ENCODE measurements at places on chromosomes 7 and 10.

- no peak for DNase-seq
- H3K4me3 ChIP-seq = no peak overlapping the region
- H3K27me3 ChIP-seq = no peaks in the 10 kb centered on the region
- no peaks in the 10 kb centered on the region for H3K36me3 ChIP-seq
- no peak overlapping the region for H3K27ac ChIP-seq
Measured at GRCh38 chr10:62025901-62026879, 124.7 kb downstream of the ARID5B start.

- peaks cover 5% of the 10 kb centered on the region for H3K4me1 ChIP-seq
- H3K4me3 ChIP-seq = no peak overlapping the region
- no peaks in the 10 kb centered on the region for H3K36me3 ChIP-seq
- no peak for DNase-seq
Measured at GRCh38 chr7:29975561-29975960, 14.0 kb downstream of the SCRN1 start.

GRCh38 chr7:50818324-50818723 is 35.6 kb upstream of the GRB10 start:
- DNase-seq = no peak
- H3K27me3 ChIP-seq = no peaks in the 10 kb centered on the region
- no peak overlapping the region for H3K27ac ChIP-seq
- H3K4me3 ChIP-seq = no peak overlapping the region
- H3K4me1 ChIP-seq = peaks cover 5% of the 10 kb centered on the region

- H3K4me1 ChIP-seq = no peaks in the 10 kb centered on the region
- no peaks in the 10 kb centered on the region for H3K36me3 ChIP-seq
- no peaks in the 10 kb centered on the region for H3K27me3 ChIP-seq
- DNase-seq = no peak
Measured at GRCh38 chr10:60388709-60389301, 870 bp downstream of the ANK3 start.

GRCh38 chr7:41809940-41810576 is 107.2 kb upstream of the INHBA start:
- H3K27me3 ChIP-seq = no peaks in the 10 kb centered on the region
- no peaks in the 10 kb centered on the region for H3K36me3 ChIP-seq
- H3K4me3 ChIP-seq = no peak overlapping the region
- no peaks in the 10 kb centered on the region for H3K4me1 ChIP-seq
- no peak for DNase-seq
- no peak overlapping the region for H3K27ac ChIP-seq

- no peak for DNase-seq
- H3K4me3 ChIP-seq = no peak overlapping the region
- H3K4me1 ChIP-seq = no peaks in the 10 kb centered on the region
Measured at GRCh38 chr7:112945046-112945445, 141.6 kb downstream of the GPR85 start.

DNA sequence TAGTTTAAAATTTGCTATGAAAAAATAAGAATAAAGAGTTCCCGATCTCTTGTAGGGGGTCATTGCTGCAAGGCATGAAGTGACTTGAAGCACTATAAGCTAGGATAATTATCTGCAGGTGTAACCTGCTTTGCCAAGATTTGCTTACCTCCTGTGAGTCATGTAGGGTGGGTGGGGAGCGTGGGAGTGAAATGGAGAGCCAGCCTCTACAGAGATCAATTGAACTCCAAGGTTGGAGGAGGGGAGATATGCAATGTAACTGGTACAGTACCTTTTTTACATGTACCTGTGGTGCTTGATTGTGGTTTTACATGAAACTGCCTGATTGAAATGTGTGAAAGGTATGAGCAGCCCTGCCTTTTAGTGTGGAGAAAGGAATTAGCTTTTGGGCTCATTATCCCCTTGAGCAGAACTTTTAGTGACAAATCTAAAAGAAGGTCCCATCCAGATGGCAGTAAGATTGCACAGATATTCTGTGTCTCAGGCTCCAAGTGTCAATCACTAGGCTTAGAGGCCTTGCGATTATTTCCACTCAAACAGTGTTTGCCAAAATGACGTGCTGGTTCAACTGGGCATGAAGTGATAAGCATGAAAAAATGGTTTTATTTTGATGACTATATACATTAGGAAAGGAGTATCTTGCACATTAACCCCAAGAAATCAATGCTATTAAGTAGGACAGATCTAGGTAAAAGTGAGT is 138.6 kb upstream of the GRB10 start:
- H3K27me3 ChIP-seq = no peaks in the 10 kb centered on the region
- H3K36me3 ChIP-seq = no peaks in the 10 kb centered on the region
- no peak for DNase-seq
- H3K27ac ChIP-seq = no peak overlapping the region
- H3K4me3 ChIP-seq = no peak overlapping the region

GRCh38 chr7:151304856-151305255 is 36.8 kb upstream of the NUB1 start:
- no peaks in the 10 kb centered on the region for H3K4me1 ChIP-seq
- peaks cover 3% of the 10 kb centered on the region for H3K27me3 ChIP-seq
- no peak overlapping the region for H3K27ac ChIP-seq
- DNase-seq = no peak

GRCh38 chr7:2843711-2844152 is 376 bp downstream of the GNA12 start:
- H3K36me3 ChIP-seq = no peaks in the 10 kb centered on the region
- no peaks in the 10 kb centered on the region for H3K27me3 ChIP-seq

DNA sequence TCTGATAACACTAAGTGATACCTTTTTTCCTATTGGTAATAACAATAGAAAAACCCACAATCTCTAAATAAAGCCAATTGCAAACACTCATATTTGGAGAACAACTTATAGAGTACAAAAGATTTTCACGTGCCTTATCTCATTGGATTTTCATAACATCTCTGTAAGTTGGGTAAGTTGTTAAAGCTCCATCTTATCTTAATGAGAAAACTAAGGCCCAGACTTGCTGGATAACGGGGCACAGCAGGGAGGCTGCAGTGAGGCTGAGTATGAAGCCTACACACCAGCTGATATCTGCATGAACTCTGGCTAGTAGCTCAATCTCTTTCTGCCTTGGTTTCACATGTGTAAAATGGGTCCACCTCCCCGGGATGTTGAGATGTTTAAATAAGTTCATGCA is 26.8 kb downstream of the CPVL start:
- no peak for DNase-seq
- no peak overlapping the region for H3K27ac ChIP-seq
- H3K4me1 ChIP-seq = peaks cover 7% of the 10 kb centered on the region
- H3K4me3 ChIP-seq = no peak overlapping the region
- H3K27me3 ChIP-seq = no peaks in the 10 kb centered on the region

GRCh38 chr10:34760606-34761005 is 54.5 kb downstream of the PARD3 start:
- H3K27ac ChIP-seq = no peak overlapping the region
- DNase-seq = no peak
- H3K27me3 ChIP-seq = no peaks in the 10 kb centered on the region
- no peak overlapping the region for H3K4me3 ChIP-seq

- H3K4me1 ChIP-seq = no peaks in the 10 kb centered on the region
- no peaks in the 10 kb centered on the region for H3K27me3 ChIP-seq
- no peak overlapping the region for H3K27ac ChIP-seq
- no peak for DNase-seq
- no peaks in the 10 kb centered on the region for H3K36me3 ChIP-seq
Measured at GRCh38 chr7:16670021-16670420, 24.0 kb downstream of the BZW2 start.

DNA sequence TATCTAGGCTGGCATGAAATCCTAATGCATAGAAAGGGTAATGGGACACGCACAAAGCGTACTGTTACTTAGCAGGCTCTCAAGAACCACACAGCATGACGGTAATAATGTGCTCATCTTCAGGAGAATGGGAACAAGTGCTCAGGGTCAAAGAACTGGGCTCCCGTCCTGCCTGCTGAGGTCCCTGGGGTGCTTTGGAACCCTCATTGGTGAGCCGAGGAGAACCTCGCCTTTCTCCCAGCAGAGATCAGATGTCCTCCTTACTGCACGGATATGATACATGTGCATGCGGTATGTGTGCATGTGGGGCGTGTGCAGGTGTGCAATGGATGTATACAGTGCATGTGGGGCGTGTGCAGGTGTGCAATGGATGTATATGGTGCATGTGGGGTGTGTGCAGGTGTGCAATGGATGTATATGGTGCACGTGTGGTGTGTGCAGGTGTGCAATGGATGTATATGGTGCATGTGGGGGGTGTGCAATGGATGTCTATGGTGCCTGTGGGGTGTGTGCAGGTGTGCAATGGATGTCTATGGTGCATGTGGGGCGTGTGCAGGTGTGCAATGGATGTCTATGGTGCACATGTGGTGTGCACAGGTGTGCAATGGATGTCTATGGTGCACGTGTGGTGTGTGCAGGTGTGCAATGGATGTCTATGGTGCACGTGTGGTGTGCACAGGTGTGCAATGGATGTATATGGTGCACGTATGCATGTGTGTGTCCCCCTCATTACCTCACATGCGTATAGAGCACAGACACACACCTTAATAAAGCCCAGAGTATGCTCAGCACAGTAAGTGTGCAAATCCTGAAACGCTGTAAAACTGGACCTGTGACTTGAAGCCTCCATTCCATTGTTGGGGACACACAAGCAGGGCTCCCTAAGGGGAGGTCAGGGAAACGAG is 336.3 kb downstream of the PTPRN2 start:
- H3K36me3 ChIP-seq = no peaks in the 10 kb centered on the region
- no peak overlapping the region for H3K4me3 ChIP-seq

- H3K27me3 ChIP-seq = no peaks in the 10 kb centered on the region
- H3K4me3 ChIP-seq = no peak overlapping the region
- no peaks in the 10 kb centered on the region for H3K36me3 ChIP-seq
Measured at GRCh38 chr10:69439350-69439739, 11.9 kb upstream of the TSPAN15 start.

GRCh38 chr7:57308631-57309408 is 141.2 kb upstream of the ZNF716 start:
- H3K4me1 ChIP-seq = no peaks in the 10 kb centered on the region
- no peaks in the 10 kb centered on the region for H3K36me3 ChIP-seq
- H3K27me3 ChIP-seq = no peaks in the 10 kb centered on the region
- no peak for DNase-seq
- no peak overlapping the region for H3K27ac ChIP-seq

DNA sequence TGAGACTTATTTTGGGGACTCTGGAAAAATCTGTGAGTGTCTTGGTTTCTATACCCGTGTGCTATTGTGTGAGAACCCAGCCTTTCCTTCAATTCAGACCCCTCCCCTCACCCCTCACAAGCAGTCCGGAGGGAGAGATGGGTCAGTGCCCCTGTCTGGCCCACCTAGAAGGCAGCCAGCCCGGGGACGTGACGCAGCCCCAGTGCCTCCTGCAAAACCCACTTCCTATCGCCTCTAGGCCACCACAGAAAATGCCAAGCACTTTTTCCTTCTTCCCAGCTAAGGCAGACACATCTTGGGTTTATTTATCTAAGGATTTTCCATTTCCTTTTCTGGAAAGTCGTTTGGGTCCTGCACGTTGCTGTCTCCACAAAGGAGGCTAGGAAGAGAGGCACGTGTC is 11.6 kb upstream of the AQP1 start:
- peak; percentile 37 for DNase-seq
- H3K4me1 ChIP-seq = peaks cover 44% of the 10 kb centered on the region
- no peak overlapping the region for H3K4me3 ChIP-seq

GRCh38 chr7:75931680-75932079 is 16.7 kb downstream of the POR start:
- H3K27ac ChIP-seq = no peak overlapping the region
- DNase-seq = peak; percentile 7
- H3K27me3 ChIP-seq = no peaks in the 10 kb centered on the region
- no peak overlapping the region for H3K4me3 ChIP-seq

DNA sequence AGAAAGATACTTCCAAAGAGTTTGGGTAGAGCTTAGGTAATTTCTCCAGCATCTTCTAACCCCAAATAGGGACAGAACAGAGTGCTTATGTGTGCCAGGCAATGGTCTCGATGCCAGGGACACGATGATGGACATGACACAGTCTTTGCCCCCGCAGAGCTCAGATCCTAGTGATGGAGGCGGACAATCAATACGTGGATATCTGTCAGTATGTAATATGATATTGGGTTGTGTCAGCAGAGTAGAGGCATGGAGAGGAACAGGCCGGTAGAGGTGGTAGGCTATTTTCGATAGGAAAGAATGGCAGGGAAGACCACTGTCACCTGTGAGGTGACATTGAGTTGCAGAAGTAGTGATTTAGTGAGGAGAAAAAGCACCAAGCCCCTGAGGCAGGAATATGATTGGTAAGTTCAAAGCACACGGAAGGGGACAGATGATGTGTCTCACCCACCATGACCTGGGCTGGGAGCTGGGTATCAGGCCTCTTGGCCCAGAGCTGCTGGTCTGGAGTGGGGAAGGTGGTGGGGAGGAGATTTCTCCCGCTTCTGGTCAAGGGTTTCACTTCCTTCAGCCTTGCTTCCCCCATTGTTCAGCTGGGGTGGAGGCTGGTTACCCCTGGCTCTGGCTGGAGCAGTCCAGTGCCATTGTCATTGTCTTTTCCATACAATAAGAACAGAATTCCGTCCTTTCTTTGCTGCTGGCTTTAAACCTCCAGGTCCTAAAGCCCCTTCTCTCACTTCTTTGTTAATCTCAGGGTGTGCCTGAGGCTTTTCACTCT is 36.0 kb upstream of the SRGN start:
- H3K27me3 ChIP-seq = no peaks in the 10 kb centered on the region
- no peaks in the 10 kb centered on the region for H3K36me3 ChIP-seq
- H3K27ac ChIP-seq = peak overlapping the region; percentile 12

GRCh38 chr7:155333346-155334234 is 35.9 kb downstream of the INSIG1 start:
- DNase-seq = no peak
- H3K27ac ChIP-seq = no peak overlapping the region
- H3K4me1 ChIP-seq = peaks cover 5% of the 10 kb centered on the region
- H3K27me3 ChIP-seq = no peaks in the 10 kb centered on the region

GRCh38 chr7:74514131-74514591 is 60.5 kb downstream of the GTF2IRD1 start:
- H3K27ac ChIP-seq = no peak overlapping the region
- H3K36me3 ChIP-seq = no peaks in the 10 kb centered on the region
- H3K27me3 ChIP-seq = no peaks in the 10 kb centered on the region
- no peak for DNase-seq
- no peaks in the 10 kb centered on the region for H3K4me1 ChIP-seq

- H3K27me3 ChIP-seq = no peaks in the 10 kb centered on the region
- DNase-seq = no peak
- no peaks in the 10 kb centered on the region for H3K4me1 ChIP-seq
Measured at GRCh38 chr7:135713836-135714470, 14.0 kb downstream of the SLC13A4 start.

GRCh38 chr10:33352175-33352574 is 17.7 kb upstream of the NRP1 start:
- no peaks in the 10 kb centered on the region for H3K27me3 ChIP-seq
- H3K4me3 ChIP-seq = no peak overlapping the region
- no peaks in the 10 kb centered on the region for H3K36me3 ChIP-seq
- no peak overlapping the region for H3K27ac ChIP-seq

Data from pancreas (tissue), 10 donors.